ENCODE measurements at places on chromosomes 1 and 21.
A peak's percentile ranks its signal among the peaks of the same experiment; 100 is the strongest.

- no peak for DNase-seq
Observed at GRCh38 chr1:39453603-39454002, 37.8 kb upstream of the BMP8A start.

DNA sequence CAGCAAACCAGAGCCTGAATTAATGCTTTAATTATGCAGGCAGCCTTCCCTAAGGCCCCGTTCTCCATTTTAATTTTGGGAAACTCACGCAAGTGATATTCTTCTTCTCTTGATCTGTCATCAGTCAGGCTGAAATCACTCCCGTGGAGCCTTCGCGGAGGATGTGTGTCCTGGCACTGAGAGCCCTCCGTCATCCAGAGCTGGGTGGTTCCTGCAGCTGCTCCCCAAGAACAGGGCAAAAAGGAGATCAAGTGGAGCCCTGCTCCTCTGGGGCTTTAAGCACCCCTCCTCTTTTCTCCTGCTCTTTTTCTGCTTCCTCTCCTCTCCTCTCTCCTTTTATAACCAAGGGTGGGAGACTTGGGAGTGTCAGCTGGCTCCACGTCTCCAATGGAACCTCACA, 133.2 kb upstream of the CACNA1E start:
- DNase-seq: no peak

DNA sequence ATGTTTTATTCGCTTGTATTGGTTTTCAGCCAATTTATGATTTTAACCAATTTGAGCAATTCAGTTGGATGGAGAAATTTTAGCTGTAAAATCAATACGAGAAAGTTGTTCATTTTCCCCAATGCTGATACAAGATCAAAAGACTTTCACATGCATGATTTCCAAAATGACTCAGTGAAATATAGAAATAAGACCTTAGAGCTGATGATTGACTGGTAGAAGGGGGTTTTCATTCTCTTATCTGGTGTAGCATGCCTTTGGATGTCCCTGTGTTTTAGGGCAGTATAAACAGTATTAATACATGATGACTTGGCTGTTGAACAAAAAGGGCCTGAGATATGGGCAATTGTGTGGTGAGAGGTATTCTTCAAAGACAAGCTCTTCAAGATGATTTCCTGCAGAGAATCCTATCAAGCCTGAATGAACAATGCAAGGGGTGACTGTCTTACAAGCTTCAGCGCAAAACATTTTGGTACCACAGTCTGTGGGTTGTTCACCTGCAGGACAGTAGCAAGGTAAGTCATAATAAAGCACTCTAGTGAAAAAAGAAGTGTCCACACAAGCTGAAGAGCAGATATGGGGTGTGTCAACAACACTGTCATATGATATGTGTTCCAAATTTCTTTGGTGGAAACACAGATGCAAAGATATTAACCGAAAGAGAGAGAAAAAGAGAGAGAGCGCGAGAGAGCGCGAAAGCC, 156.2 kb downstream of the TNFSF18 start:
- DNase-seq: peak; percentile 14

GRCh38 chr1:192787914-192788585, 20.8 kb upstream of the RGS2 start:
- no peak for DNase-seq

- DNase-seq: no peak
Observed at GRCh38 chr1:241375886-241376285, 18.9 kb upstream of the RGS7 start.

- no peak for DNase-seq
Observed at GRCh38 chr1:203175237-203175826, at the start of gene MYBPH. Gene MYBPH, minus strand, starts transcription at chr1:203175826. Its CDS starts 71 bp downstream, at chr1:203175755.

DNA sequence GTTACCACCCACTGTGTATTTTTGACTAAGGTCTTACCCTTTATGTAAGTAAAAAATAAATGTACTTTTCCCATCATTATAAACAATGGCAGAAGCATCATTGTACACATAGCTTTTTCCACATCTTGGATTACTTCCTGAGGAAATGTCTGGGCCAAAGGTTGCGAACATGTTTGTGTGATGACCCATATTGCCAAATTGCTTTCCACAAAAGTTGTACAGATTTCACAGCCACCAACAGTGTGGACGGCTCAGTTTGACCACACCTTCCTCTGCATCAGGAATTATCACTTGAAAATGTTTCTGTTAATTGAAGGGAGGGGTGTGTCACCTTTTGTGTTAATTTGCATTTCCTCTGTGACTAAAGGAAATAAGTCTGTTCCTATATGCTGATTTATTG, 25.7 kb downstream of the AKNAD1 start:
- DNase-seq: no peak

DNA sequence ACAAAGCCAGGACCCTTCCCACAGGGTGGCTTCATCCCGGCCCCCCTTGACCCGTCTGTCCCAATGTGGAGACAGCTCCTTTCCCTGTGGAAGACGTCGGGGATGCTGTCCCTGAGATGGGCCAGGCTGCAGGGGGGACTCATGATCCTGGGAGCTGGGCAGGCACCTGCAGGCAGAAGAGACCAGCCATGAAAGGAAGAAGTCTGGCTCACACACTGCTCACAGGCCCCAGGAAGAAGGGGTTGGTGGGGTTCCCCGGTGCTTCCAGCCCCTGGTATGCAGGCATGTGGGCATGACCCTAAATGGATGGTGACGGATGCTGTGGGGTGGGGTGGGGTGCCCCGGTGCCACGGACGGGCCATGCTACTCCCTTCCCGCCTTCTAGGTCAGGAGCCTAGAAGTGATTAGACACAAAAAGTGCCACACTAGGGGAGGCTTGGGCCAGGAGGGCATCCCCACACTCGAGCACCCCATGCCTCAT, 8.3 kb downstream of the ACTRT2 start:
- no peak for DNase-seq
